ENCODE measurements at places on chromosomes 6 and 20.

GRCh38 chr6:13046084-13046483, 282.3 kb downstream of the TBC1D7 start:
- no peak for DNase-seq

DNA sequence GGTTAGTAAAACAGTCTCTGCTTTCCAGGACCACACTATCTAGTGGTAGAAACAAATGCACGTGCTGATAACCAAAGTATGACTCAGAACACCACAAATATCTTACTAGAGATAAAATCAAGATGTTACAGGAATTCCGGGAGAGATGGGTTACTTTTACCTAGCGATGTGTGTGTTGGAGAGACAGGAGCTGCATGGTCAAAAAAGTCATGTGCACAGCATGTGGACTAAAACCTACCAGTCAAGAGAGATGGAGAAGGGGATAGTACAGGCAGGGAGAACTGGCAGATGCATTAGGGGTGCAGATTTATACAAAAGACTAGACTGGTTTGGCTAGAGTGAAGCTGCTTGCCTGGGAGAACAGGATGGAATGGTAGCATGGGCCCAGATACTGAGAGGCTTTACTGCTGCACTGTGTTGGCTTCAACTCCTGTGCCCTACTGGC, 75.3 kb upstream of the MRAP2 start:
- no peak for DNase-seq

- DNase-seq = no peak
These were observed 90.1 kb downstream of the DNAH8 start for GRCh38 chr6:38805127-38805655.

GRCh38 chr6:117233145-117233544, 32.2 kb upstream of the VGLL2 start:
- no peak for DNase-seq

DNA sequence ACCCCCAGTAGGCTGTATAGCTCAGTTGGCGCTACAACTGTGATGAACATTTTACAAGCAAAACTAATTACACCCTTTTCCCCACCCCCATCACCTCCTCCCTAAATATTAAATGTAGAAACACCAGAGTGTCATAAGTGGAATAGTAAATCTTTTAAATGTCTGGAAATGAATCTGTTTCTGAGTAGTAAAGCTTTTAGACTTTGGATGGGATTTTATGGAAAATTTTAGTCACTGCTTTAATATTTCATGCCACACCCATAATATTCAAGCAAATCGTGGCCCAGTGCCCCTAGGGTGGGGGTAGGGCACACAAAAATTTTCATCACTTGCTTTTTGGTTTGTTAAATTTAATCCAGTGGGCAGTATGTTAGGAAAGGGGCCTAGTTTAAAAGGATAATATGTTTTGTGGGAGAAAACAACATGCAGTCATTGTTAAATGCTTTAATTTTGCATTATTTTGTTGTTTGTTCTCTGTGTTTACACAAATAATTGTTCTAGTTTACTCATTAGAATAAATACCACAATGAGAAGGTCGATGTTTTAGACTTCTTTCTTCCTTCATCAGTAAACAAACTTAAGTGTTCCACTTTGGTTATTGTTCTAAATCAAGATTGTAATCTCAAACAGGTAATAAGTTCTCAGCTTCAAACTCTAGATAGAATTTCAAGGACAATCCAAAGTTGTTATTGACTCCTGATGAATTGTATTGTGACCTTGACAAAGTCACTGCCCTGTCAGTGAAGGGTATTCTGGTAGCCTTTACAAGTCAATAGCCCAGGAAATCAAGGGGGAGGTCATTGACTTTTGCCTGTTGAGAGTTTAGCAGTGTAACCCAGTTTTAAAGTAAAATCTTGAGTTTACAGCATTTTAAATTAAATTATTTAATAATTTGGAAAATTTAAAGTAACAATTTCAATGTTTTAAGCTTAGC, 79.2 kb downstream of the CBFA2T2 start:
- DNase-seq = no peak

DNA sequence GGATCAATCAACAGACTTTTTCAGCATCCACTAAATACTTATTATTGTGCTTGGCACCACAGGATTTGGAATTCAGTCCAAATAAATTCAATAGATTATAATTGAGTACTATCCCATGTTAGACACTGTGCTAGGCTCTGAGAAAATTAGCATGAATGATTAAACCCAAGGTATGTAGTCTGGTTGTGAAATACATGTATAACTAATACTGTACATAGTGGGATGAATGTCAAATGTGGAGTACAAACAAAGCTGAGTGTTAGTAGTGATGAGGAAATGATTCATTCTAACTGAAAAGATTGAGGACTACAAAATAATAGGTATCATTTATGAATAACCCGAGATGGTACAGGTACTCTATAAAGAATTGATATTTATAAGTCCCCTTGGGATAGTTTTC, 111.9 kb upstream of the FLRT3 start:
- no peak for DNase-seq

GRCh38 chr6:149054559-149055194, 262.8 kb upstream of the TAB2 start:
- no peak for DNase-seq

DNA sequence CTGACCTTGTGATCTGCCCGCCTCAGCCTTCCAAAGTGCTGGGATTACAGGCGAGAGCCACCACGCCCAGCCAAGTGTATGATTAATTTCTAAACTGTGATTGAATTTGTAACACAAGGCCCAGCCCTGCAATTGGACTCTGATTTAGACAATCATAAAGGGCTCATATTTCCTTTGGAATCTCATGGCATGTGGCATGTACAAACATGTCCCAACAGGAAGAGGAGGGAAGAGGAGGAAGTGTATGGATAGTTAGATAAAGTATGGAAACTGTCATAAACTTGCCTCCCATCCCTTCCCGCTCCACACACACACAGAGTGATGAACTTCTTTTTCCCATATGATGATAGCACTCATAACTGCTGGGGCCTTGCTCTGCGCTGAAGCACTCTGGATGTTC, 27.2 kb upstream of the QKI start:
- no peak for DNase-seq

GRCh38 chr20:17631576-17632319, 50.3 kb downstream of the RRBP1 start:
- DNase-seq = no peak

DNA sequence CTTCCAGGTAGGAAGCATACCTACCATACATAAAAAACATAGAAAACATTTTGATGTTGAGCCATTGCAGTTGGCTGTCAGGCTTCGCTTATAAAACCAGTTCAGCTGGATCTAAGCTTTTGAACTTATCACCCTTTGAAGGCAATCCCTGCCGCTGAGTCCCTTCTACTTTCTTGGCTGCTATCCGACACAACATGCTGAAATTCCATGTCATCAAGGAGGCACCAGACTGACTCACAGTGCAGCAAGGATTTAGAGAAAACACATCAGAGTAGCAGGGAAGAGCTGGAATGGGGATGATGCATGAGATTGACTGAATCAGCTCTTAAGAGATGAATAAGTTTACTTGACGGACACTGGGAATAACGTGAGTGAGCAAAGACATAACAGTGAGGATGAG, 135.0 kb upstream of the MAN1A1 start:
- no peak for DNase-seq

DNA sequence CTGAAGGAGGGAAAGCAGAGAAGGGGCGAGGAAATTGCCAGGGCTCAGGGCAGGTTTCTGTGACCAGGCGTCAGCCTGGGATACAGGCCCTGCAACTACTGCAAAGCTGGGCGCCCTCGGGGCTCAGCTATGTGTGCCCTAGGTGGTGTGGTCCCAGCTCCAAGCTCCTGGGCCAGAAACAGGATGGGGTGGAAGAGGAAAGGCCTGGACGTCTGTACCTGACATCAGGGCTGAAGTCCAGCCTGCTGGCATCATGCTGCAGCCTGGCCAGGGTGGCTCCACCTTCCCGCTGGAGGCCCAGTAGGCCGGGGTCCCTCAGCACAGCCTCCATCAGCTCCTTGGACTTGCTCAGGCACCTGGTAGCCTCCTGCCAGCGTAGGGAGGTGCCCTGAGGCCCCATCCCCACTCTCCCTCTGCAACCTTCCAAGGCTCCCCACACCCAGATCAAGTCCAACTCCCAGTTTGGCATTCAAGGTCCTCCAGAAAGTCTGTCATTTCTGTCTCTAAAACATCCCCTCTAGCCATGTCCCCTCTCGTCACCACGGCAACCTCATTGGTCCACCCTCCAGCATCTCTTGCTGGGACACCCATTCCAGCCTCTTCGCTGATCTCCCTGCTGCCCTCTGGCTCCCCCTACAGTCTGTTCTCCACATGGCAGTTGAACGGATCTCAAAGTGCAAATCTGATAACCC, 38.2 kb downstream of the KIAA1755 start:
- peak; percentile 43 for DNase-seq

- peak; percentile 9 for DNase-seq
These were observed 33.5 kb upstream of the MCM9 start for GRCh38 chr6:118968416-118968815.

GRCh38 chr20:24341781-24342180, 127.6 kb upstream of the SYNDIG1 start:
- no peak for DNase-seq

GRCh38 chr6:1315560-1316386, 3.9 kb downstream of the FOXQ1 start:
- no peak for DNase-seq

- DNase-seq = no peak
These were observed 3.4 kb upstream of the BHLHE23 start for GRCh38 chr20:63009988-63010769.

DNA sequence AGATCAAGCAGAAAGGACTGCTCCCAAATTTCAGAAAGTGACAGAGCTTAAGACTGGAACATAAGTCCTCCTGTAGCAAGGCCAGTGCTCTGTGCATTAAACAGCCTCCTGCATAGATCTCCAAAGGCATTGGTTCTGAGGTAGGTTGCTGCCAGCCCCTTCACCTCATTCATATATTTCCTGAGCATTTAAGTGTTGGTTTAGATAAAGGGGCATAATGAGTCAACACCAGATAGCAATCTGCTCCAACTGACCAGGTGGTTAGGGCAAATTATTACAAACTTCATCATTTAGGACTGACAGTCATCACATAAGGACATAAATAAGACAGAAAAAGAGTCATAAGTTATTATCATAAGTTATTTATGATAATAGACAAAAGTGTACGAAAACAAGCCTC, 10.7 kb downstream of the PTPRK start:
- DNase-seq = no peak

DNA sequence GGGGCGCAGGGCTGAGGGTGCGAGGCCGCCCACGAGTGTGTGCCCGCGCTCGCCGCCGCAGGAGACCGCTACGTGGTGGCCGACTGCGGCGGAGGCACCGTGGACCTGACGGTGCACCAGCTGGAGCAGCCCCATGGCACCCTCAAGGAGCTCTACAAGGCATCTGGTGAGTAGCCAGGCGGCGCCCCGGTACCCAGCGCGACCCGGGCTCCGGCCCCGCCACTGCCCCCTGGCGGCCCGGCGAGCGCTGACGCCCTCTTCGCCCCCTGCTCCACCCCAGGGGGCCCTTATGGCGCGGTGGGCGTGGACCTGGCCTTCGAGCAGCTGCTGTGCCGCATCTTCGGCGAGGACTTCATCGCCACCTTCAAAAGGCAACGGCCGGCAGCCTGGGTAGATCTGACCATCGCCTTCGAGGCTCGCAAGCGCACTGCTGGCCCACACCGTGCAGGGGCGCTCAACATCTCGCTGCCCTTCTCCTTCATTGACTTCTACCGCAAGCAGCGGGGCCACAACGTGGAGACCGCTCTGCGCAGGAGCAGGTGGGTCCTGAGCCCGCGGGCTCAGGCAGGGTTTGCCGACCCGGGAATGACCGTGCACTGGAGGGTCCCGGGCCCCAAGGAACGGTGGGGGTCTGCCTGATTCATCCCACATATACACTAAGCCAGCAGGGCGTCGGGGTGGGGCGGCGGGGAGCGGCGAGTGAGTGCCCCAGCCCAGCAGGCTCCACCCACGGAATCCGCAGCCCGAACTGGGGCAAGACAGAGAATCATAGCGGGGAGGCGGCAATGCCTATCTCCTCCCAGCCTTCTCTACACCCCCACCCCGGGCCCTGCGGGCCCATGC, 17.4 kb downstream of the HSPA12B start:
- no peak for DNase-seq

GRCh38 chr20:63642527-63643247, 10.5 kb downstream of the STMN3 start:
- DNase-seq = no peak

DNA sequence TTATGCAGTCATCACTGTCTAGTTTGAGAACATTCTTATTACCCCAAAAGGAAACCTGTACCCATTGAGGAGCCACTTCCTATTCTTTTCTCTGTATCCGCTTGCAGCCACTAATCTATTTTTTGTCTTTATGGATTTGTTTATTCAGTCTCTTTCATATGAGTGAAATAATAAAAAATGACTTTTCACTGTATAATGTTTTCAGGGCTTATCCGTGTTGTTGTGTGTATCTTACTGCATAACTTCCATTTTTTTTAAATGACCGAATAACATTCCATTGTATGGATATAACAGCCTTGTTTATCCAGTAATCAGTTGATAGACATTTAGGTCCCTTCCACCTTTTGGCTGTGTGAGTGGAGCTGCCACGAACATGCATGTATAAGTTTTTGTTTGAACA, 86.6 kb downstream of the ZFAND3 start:
- DNase-seq = no peak

DNA sequence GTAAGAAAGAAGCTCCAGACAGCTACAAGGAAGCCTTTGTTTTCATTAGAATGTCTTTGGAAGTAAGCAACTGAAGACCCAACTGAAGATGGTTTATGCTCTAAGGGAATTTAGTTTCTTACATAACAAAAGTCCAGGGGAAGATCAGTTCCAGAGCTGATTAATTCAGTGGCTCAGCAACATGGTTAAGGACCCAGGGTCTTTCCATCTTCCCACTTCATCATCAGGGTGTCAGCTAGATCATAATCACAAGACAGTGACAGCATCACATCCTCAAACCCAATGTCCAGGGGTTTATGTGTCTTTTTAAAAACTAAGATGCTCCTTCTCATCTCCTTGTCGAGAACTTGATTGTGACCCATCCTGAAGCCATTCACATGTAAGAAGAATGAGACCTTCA, 119.7 kb upstream of the PRDM1 start:
- DNase-seq = no peak

DNA sequence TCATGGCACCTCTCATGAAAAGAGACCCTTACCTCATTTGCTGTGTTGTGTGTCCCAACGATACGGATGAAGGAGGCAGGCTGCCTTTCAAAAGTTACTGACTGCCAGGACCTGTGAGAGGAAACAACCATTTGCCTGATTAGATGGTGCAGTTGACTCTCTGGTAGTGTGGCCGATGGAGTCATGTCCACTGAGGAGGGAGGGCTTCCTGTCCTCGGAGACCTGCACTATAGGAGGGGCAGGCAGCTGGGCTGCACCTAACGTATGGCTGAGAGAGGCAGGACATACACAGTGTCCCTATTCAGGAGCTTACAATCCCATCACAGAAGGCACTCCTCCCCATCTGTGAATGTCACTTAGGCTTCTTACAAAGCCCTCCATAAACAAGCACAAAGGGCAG, 373.0 kb downstream of the ZFAND3 start:
- no peak for DNase-seq

- DNase-seq = no peak
These were observed 38.4 kb upstream of the FNDC1 start for GRCh38 chr6:159130846-159131245.

DNA sequence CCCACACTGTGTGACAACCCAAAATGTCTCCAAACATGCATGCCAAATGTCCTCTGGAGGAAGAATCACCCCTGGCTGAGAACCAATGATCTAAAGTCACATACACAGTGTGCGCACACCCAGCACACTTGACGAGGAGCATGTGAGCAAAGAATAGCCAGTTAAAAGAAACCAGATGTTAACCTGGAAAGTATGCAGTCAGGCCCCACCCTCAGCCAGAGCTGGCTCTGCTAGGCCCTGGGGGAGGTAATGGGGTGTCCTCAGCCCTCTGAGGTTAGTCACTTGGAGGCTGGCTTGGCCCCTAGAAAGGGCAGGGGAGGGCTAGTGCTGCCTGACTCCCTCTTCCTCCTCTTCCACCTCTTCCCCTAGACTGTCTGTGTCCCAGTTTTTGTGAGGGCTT, 15.2 kb upstream of the GUCA1A start:
- DNase-seq = no peak
